Inflammatory macrophage (primary cell): ENCODE measurements at places on chromosomes 16 and 17.

DNA sequence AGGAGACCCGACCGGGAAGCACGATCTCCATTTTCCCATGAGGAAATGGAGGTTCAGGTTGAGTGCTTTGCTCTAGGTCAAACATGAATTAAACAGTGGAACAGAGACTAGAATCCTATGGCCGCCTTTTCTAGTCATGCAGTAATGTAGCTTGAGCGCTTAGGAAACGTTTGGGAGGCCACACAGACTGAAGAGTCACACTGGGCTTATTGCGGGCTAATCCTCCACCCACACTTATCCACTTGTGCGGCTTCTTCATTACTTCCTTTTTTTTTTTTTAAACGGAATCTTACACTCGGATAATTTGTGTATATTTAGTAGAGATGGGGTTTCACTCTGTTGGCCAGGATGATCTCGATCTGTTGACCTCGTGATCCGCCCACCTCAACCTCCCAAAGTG lies 26.0 kb downstream of the CACNG3 start:
- peak; percentile 53 for DNase-seq

- no peak for DNase-seq
Measured at GRCh38 chr16:70416748-70417616, 21.9 kb downstream of the ST3GAL2 start.

- DNase-seq: no peak
Measured at GRCh38 chr17:35700150-35700549, 31.3 kb upstream of the RASL10B start.

GRCh38 chr17:52148969-52149351 lies 9.6 kb downstream of the CA10 start:
- DNase-seq: no peak

GRCh38 chr17:28478712-28479615 lies 5.5 kb downstream of the SLC13A2 start:
- DNase-seq: peak; percentile 56

GRCh38 chr17:49987681-49988441 lies 7.2 kb downstream of the DLX3 start:
- no peak for DNase-seq

DNA sequence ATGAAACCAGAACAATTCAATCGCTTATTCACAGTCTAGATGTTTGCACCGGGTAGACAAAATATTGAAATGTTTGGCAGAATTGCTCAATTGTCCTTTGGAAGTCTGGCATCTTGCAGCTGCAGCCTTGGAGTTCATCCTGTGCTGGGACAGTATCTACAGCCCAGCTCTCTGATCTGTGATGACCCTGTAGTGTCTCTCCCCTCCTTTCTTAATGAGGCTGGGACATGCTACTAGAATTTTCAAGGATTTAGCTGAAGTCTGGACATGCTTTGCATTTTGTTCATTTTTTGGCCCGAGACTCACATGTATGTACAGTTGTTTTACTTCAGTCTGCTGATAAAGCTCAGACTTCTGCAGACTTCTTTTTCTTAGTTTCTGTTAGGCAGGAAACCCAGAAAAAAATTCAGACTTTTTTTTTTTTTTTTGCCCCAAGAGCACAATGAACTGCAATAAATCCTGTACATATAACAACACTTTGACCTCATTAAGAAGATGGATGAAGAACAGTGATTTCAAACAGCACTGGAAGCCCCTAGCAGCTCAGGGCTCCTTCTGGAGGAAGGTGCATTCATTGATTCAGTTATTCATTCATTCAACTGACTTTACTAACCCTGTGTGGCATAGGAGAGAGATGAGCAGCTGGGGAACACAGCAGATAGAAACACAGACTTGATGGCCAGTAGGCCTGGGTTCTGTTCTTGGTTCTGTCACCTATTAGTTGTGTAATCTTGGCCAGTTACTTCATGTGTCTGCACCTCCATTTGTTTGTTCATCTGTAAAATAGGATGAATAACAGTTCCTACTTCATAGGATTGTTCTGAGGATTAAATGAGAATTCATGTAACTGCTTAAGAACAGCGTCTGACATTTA lies 210.0 kb downstream of the MAP2K4 start:
- no peak for DNase-seq

GRCh38 chr17:8153525-8153956 lies 1.3 kb upstream of the PER1 start:
- DNase-seq: peak; percentile 94

DNA sequence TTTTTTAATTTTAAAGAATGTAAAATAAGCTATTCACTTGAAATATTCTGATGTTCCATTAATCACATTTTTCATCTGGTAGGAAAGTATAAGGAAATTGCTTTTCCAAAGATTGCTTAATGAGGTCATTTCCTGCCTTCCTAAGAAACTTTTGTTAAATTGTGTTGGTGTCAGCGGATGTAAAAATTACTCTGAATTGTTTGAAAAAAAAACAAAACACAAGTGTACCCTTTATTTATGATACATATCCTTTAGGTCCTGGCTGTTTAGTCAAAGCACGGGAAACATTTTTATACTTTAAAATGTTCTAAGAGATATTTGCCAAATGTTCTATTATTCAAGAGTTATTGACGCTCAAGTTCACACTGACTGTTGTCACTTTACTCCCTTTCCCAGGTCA lies 1357.4 kb upstream of the GOT2 start:
- DNase-seq: no peak

DNA sequence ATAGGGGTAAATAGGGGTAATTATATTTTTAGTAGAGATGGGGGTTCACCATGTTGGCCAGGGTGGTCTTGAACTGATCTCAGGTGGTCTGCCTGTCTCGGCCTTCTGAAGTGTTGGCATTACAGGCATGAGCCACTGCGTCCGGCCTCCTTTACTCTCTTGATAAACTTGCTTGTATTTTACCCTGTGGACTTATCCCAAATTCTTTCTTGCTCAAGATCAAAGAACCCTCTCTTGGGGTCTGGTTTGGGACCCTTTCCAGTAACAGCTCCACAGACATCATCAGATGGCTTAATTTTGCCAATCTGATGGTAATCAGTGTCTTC lies 5.6 kb upstream of the C1QTNF1 start:
- no peak for DNase-seq

- DNase-seq: no peak
Measured at GRCh38 chr16:49926941-49927340, 71.0 kb upstream of the ZNF423 start.

DNA sequence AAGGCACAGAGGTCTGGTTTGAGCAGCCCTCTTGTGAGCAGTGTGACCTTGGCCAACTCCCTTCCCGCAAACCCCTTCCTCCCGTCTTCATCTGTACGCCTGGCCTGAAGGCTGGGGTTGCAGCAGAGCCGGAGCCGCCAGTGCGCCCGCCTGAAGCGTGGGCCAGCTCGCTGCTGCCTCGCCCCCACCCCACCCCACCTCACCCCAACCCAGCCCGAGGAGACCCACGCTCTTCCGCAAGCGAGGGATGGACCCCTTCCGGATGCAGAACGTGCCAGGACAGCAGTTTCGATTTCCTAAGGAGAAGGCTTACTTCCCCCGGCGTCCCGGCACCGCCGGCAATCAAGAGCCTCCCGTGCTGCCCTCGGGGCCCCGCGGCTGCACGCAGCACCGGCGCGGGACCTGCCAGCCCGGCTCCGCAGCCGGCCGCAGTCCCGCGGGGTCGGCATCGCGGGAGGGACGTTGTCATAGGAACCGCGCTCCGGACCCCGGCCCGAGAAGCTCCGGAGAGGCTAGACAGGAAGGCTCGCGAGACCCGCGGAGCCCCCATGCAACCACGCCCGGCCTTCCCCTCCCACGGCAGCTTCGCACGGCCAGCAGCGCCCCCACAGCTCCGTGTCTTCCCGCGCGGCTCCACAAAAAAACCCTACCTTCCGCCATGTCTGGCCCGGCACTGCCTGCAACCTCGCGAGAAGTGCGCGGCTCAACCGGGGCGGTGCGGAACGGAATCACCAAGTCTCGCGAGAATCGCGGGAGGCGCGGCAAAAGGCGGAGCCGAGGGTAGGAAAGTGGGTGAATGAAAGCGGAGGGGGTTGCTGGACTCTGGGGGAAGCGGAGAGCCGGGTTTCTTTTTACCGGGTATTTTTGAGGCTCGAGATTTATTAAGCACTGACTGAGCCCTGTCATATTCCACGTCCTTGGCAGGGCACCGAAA lies at the start of gene ANKFY1:
Gene ANKFY1, minus strand, starts transcription at position 698 of the 934 bp plus-strand sequence. Its CDS starts 38 bp downstream, at position 660.
- DNase-seq: peak; percentile 97

GRCh38 chr17:17395885-17396284 lies 80.9 kb upstream of the MED9 start:
- DNase-seq: no peak

DNA sequence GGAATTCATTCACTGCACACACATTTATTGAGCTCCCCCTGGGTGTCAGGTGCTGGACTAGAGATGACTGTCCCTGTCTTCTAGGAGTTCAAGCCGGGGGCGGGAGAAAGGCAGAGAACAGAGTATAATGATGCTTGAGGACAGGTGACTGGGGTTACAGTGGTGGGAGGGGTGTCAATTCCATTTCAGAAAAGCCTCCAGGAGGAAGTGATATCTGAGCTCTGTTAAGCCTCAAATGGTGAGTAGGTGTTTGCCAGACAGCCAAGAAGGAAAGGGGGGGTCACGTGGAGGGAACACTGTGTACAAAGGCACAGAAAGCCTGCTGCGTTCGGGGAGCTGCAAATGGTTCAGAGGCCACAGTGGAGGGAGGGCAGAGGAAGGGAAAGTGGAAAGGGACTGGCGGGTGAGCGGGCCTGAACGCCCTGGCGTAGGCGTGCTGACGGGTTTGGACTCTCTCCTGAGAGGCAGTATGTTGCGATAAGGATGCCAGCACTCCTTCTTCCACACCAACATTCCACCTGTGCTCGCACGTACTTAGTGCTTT lies 9.7 kb upstream of the NXPH3 start:
- peak; percentile 68 for DNase-seq

- no peak for DNase-seq
Measured at GRCh38 chr17:16050844-16051243, 51.2 kb downstream of the TTC19 start.

- DNase-seq: no peak
Measured at GRCh38 chr17:13281626-13282025, 263.8 kb upstream of the ELAC2 start.

- DNase-seq: no peak
Measured at GRCh38 chr17:2011411-2012371, 13.4 kb downstream of the RTN4RL1 start.
